ENCODE measurements at places on chromosomes 6 and 20.

- H3K4me1 ChIP-seq = peaks cover 47% of the 10 kb centered on the region
- H3K4me3 ChIP-seq = no peak overlapping the region
- H3K27me3 ChIP-seq = no peaks in the 10 kb centered on the region
These were observed 29.4 kb downstream of the NUDT3 start for GRCh38 chr6:34362909-34363680.

GRCh38 chr20:51833326-51833725, 31.0 kb upstream of the SALL4 start:
- H3K4me1 ChIP-seq = peaks cover 8% of the 10 kb centered on the region
- H3K4me3 ChIP-seq = no peak overlapping the region
- no peak overlapping the region for H3K27ac ChIP-seq
- DNase-seq = no peak

DNA sequence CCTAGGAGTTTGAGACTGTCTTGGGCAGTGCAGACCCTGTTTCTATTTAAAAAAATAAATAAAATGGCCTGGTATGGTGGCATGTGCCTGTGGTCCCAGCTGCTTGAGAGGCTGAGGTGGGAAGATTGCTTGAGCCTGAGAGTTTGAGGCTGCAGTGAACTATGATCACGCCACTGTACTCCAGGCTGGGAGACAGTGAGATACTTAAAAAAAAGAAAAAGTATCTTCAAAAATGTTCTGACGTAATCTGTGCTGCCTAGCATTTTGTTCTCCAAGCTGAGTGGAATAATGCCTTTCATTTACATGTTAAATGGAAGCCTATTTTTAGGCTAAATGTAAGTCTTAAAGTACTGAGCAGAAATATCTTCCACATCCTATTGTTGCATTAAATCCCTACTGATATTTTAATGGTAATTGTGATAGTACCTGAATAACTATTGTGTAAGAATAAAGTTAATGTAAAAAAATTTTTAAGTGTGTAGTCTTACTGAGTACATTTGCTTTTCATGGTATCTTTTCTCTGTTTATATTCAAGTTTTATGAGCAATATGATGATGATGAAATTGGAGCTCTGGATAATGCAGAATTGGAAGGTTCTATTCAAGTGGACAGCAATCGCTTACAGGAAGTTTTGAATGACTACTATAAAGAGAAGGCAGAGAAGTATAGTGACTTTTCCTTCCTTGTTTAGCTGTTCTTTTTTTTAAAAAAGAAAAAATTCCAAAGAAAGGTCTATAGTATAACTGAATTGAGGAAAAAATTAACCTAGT, 4.2 kb upstream of the ZC2HC1B start:
- H3K36me3 ChIP-seq = peaks cover 64% of the 10 kb centered on the region
- no peak overlapping the region for H3K4me3 ChIP-seq
- peaks cover 12% of the 10 kb centered on the region for H3K4me1 ChIP-seq
- no peak overlapping the region for H3K27ac ChIP-seq
- DNase-seq = no peak
- no peaks in the 10 kb centered on the region for H3K27me3 ChIP-seq

DNA sequence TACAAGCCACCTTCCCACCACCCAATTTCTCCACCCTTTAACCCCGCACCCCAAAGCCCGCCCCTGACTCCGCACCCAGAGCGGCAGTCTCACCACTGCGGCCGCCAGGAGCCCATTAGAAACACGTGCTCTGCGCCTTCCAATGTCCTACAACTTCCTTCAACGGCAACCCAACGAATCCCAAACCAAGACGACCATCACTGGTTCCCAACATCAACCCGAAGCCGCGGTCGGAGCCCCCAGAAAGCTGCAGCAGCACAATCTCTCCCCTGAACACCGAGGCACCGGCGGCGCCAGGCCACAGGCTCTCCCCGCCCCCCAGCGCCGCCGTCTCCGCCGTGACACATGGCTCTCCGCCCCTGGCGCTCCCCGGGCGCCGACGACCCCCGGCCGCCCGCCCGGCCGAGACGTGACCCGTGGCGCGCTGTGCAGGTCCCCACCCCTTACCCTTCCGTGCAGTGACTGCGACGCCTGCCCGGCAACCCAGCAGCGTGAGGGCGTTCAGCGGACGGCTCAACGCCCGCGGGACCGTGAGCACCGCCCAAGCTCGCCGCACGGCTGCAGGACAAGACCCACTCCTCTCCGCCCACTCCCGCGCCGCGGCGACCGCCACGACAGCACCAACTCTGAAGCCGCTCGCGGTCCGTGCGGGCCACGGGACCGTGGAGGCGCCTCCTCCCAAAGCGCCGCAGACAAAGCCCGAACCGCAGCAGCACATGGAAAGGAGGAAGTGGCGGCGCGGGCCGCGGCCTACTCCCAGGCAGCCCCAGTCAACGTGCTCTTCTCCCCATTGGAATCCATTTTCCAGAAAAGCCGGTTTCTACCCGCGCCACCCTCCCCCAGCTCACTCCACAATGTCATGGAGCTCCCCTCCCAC, 551 bp downstream of the SYNCRIP start:
- H3K36me3 ChIP-seq = peaks cover 52% of the 10 kb centered on the region
- H3K27ac ChIP-seq = peak overlapping the region; percentile 98
- peak overlapping the region; percentile 85 for H3K4me3 ChIP-seq

DNA sequence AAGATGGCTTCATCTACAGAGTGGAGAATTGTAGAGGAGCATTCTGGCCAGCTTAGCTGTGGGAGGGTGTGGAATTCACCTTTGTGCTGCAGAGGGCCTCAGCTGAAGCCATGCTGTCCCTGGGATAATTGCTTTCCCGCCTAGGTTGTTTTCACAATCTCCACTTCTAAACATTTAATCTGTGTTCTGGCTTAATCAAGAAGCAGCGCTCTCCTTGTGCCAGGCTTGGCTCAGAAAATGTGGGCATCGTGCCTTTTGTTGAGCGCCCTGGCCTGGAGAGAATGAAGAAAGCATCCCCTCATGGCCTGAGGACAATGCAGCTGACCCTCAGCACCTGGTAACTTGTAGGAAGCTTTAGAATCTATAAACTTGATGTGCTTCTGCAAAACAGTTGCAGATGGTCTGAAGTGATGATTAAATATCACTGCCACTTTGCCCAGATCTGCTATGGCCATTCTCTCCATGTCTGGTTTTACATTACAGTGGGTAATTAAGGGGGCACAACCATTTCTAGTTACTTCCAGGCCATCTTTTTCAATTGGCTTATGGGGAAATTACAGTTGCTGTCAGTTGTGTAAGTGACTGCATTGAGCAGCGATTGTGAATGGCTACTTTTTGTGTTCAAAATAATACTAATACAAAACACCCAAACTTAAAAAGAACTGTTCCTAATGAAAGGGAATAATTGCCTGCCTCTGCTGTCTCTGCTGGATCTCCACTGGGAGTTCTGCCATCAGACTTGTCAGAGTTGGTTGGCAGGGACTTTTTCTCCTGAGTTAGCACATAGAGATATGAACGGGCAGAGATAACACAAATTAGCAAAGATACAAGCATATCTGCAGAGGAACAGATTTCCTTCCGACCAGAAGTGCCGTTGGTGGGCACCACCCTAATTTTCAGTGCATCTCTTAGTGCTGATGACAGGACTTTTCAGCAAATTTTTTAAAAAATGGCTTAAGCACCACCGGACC, 18.4 kb downstream of the CTNNBL1 start:
- DNase-seq = no peak
- no peaks in the 10 kb centered on the region for H3K27me3 ChIP-seq
- H3K4me3 ChIP-seq = no peak overlapping the region
- H3K36me3 ChIP-seq = no peaks in the 10 kb centered on the region

DNA sequence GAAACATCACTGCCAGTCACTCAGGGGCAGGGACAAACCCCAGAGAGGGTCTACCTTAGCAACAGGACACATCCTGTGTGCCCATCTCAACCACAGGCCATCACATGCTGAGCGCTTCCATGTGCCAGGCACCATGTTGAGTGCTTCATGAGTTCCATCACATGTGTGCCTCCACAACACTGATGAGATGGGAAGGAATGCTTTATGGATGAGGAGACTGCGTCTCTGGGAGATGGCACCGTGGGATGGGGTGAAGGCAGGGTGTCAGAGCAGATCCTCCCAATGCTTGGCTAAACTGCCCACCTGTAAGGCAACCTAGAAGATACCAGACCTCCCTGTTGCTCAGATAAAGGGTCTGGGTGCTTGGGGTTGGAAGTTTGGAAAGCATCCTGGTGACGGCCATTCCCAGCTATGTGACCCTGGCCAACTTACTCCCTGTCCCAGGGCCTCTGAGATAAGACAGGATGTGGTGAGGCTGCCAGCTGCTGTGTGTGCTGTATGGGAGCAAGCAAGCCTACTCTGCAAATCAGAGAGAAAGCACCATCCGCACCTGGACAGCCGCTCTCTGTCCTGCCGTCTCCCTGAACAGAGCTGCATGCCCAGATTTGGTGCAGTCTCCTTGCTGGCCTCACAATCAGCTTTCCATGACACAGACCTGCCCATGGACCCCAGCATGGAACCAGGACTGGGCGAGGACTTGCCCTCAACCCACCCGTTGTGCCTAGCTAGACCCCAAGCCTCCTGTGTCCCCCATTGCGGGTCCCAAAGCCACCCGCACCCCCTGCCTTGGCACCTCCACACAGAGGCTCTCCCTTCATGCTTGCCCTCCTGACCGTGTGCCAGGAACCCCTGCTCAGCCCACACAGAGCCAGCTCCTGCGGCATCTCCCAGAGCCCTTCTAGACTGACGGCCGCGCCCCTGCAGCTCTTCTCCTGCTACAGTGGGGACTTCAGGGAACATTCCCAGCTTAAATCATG, 143.7 kb downstream of the SYNDIG1 start:
- H3K36me3 ChIP-seq = peaks cover 2% of the 10 kb centered on the region
- DNase-seq = no peak
- H3K4me3 ChIP-seq = no peak overlapping the region
- H3K27ac ChIP-seq = no peak overlapping the region
- H3K4me1 ChIP-seq = no peaks in the 10 kb centered on the region
- H3K27me3 ChIP-seq = peaks cover 32% of the 10 kb centered on the region

DNA sequence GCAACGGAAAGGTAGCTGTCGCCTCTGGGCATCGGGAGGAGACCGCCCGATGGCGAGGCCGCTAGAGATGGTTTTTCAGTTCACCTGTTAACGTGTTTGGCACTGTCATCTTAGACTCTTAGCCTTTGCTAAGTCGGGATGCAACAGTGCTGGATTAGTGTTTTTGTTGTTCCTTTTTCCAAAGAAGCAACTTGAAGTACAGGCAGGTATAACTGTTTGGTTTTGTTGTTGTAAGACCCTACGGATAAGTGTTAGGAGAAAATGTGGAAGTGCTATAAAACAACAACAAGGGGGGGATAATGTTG, 723 bp downstream of the MANEA start:
- peak overlapping the region; percentile 88 for H3K4me3 ChIP-seq
- peaks cover 7% of the 10 kb centered on the region for H3K36me3 ChIP-seq
- H3K4me1 ChIP-seq = peaks cover 27% of the 10 kb centered on the region
- H3K27me3 ChIP-seq = no peaks in the 10 kb centered on the region
- DNase-seq = no peak

- H3K4me3 ChIP-seq = no peak overlapping the region
- no peak for DNase-seq
- H3K27me3 ChIP-seq = no peaks in the 10 kb centered on the region
- H3K27ac ChIP-seq = no peak overlapping the region
- H3K36me3 ChIP-seq = no peaks in the 10 kb centered on the region
These were observed 19.3 kb downstream of the JARID2 start for GRCh38 chr6:15264902-15265761.

GRCh38 chr6:70864401-70864800, 92.5 kb downstream of the B3GAT2 start:
- DNase-seq = no peak
- peaks cover 3% of the 10 kb centered on the region for H3K36me3 ChIP-seq
- H3K4me1 ChIP-seq = no peaks in the 10 kb centered on the region

DNA sequence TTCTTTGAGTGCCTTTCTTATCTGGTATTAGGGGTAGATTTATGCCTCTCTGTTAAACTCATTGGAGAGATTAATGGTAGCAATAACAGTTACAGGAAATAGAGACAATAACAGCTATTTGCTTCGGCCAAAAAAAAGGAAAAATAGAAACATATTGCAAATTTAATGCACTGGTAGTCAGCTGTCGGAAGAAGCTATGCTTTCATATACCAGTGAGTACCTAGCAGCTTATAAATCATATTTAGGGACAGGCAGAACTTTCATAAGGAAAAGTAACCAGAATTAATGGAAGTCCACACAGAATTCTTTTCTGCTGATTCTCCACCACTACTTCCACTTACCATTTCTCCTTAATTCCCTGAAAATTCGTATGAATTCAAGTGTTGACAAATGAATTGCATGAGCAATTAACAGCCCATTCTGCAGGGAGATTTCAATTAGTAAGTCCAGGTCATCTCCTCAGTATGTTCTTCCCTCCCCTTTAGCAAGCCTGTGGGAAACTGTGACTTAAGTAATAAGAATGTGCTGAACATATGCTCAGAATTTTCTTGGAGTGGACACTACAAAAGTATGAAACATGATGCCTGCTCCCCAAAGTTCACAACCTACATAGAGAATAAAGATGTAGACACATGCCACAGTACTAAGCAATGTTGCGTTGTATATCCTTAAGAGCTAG, 196.7 kb upstream of the KCNQ5 start:
- H3K4me1 ChIP-seq = no peaks in the 10 kb centered on the region
- no peaks in the 10 kb centered on the region for H3K36me3 ChIP-seq
- H3K27me3 ChIP-seq = peaks cover 42% of the 10 kb centered on the region
- no peak for DNase-seq

GRCh38 chr6:17905611-17906592, 81.5 kb downstream of the KIF13A start:
- H3K36me3 ChIP-seq = no peaks in the 10 kb centered on the region
- DNase-seq = no peak
- no peak overlapping the region for H3K4me3 ChIP-seq
- peaks cover 56% of the 10 kb centered on the region for H3K27me3 ChIP-seq
- H3K27ac ChIP-seq = no peak overlapping the region

- no peaks in the 10 kb centered on the region for H3K27me3 ChIP-seq
- no peak overlapping the region for H3K4me3 ChIP-seq
- DNase-seq = no peak
- H3K36me3 ChIP-seq = peaks cover 1% of the 10 kb centered on the region
These were observed 36.7 kb upstream of the CCN6 start for GRCh38 chr6:112017169-112017568.

GRCh38 chr6:30510419-30511168, 21.3 kb downstream of the HLA-E start:
- H3K36me3 ChIP-seq = peaks cover 8% of the 10 kb centered on the region
- peaks cover 54% of the 10 kb centered on the region for H3K4me1 ChIP-seq
- DNase-seq = no peak
- peak overlapping the region; percentile 19 for H3K27ac ChIP-seq
